ENCODE measurements at places on chromosomes 5 and 9.

DNA sequence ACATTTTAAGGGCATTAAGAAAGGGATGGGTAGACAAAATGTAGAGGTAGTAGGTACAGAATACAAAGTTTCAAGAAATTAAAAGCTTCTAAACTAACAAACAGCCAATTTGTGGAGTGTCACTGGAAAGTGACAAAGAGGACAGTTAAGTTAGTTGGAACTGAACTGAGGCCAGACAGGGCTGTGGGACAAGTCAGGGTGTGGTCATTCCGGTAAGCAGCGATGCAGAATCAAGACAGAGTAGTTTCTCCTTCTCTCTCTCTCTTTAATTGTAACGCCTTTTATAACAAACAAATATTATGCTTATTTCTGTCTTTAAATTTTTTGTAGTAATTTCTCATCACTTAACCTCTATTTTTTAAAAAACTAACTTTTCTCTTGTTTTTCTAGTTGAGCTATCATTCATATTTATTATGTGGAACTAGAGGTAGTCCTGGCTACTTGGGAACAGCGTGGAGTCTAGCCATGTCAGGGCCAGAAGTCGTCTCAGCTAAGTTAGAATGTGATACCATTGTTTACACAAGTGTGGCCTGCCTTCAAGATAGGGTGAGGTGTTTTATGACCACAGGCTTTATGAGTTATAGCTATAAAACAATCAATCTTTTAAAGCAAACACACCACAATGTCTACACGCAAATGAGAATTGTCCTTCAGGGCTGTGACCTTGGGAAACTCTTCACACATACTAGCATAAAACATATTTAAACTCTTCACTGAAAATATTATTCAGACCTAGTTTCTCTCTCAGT lies 115.3 kb upstream of the CDKN2B start:
- DNase-seq = peak; percentile 58

DNA sequence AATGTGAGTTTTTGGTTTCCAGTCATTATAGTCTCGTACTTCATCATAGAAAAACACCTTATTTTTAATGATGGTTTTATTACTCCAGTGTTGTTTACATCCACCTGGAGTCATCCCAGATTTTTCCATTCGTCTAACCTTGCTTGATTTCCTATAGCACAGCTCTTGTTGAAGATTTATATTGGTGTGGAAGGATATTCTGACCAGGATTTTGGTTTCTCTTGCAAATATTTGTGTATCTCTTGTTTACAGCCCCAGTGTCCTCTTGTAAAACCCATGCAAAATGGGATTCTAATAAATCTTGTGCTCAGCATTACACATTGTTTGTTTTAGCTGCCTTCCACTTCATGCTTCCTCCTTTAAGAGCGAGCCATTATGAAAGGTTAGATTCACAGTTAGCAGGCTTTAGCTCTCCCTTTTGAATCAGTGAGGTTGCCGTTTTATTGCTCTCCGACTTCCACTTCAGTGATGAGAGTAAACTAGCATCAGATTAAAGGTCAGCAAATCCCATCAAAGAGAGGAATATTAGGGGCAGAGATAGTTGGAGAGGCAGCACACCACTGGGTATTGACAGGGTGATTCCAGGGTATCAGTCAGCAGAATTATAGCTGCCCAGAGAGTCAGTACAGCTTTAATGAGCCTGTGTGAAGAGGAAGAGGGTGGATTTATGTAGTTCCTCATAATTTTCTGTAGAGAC lies 157.1 kb downstream of the PBX3 start:
- DNase-seq = no peak

DNA sequence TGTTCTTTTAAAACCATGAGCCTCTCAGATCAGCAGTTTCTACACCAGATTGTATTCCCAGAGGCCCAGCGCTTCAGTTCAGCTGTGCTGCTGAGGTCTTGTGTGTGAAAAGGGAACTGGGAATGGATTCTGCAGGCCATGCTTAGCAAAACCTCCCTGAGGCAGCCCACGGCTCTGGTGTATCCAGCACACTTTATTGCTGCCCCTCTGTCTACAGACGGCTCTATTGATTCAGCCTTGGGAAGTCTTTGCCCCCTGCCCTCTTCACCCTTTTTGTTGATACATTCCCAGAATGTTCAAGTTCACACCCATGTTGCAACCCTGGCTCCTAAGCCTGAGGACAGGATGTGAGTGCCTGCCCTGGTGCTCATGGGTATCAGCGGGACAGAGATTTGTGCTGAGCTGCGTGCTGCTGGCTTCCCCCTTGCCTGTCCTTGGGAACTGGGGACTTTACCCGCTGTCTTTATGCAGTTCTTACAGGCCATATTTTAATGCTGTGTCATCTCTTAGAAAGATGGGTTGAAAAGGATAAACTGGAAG lies 37.3 kb downstream of the ARHGAP26 start:
- no peak for DNase-seq

GRCh38 chr5:109516390-109516789 lies 106.6 kb upstream of the PJA2 start:
- DNase-seq = peak; percentile 26

- DNase-seq = peak; percentile 38
These were observed 458.4 kb downstream of the KDM4C start for GRCh38 chr9:7216004-7216841.

GRCh38 chr9:12935714-12936113 lies 160.9 kb downstream of the LURAP1L start:
- no peak for DNase-seq

DNA sequence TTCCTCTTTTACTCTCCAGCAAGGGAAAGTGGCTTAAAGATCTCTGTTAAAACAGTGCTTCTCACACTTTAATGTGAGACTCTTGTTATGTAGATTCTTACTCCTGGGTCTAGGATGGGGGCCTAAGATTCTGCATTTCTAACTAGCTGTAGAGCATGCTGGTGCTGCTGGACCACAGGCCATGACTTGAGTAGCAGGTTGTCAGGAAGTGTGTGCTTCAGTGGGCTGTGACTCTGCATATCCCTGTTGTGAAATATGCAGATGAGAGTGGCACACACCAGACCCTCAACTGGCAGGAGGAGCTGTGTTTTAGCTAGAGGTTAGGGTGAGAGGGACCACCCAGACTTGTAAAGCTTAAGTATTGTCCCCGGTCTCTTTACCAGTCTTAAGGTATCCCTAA lies 191.1 kb upstream of the DMRT1 start:
- DNase-seq = no peak

DNA sequence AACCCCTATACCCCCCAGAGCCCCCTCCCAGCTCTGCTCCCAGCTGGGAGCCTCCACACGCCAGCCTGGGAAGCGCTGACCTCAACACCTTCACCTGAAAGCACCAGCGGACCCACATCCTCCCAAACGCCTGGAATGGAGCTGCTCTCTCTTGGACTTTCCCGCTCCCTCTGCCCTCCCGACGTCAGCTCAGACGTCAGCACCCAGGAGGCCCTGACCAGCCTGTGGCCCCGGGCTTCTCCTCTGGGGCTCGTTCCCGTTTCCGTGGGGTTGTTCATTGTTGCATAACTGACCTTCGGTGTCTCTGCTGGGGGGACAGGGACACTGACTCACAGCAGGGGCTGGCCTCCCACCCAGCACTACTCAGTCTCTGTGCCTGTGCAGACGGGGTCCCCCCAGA lies 35.0 kb upstream of the SLC6A3 start:
- no peak for DNase-seq

DNA sequence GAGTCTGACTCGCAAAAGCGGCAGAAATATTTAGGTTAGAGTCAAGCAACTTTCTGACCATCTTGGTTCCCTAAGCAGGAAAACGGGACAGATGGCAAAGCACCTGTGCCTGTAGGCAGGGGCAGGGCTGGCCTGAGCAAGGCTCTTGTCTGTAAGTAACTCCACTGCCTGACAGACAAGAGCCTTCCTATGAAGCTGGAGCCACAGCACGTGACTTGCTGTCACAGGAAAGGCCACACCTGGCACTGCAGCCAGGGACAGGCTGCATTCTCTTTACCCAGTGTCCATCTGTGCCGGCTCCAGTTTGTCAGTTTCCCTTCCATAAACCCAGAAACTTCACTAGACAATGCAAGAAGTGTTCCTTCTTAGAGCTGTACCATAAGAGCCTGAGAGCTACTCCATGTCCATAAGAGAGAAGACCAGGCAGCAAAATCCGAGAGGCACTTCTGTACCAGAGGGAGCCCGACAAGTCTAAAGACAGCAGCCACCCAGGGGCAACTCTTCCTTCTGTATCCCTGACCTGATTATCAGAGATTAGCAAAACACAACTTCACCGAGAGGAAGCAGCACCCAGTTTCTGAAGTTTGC lies 78.1 kb downstream of the GPR21 start:
- DNase-seq = no peak

DNA sequence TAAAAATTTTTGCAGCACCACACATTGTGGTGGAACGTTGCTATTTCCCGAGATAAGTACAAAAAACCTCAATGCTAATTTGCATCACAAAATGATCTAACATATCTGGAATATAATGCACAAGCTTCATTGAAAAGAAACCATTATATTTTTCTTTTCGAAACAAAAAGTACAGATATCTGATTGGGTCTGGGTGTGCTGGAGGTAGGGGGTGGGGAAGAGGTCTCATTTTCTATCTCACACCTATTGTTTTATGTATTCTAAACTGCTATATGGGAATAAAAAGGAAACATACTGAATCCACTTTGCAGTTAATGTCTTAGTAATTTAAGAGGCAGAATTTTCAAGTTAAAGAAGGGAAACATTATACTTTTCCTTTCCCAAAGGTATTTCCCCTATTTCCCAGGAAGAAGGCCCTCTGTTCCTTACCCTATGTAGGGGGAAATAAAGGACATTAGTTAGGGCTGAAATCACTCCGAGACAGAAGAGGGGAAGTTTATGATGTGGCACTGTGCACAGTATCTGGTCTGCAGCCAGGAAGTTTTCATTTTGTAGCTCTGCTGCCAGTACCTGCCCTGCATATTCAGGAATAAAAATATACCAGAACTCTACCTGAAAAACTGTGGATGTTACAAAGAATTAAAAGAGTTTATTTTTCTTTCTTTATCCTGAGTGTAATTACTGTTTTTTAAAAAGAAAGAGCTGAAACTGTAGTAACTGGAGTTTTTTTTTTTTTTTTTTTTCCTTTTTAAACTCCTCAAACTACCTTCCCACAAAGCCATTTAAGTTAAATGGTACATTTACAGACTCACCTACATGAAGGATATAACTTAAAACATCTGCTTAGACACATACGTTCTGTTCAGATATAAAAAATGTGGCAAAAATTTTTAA lies 7.4 kb downstream of the MEF2C start:
- DNase-seq = peak; percentile 49

GRCh38 chr9:131722255-131722654 lies 17.6 kb downstream of the RAPGEF1 start:
- no peak for DNase-seq

DNA sequence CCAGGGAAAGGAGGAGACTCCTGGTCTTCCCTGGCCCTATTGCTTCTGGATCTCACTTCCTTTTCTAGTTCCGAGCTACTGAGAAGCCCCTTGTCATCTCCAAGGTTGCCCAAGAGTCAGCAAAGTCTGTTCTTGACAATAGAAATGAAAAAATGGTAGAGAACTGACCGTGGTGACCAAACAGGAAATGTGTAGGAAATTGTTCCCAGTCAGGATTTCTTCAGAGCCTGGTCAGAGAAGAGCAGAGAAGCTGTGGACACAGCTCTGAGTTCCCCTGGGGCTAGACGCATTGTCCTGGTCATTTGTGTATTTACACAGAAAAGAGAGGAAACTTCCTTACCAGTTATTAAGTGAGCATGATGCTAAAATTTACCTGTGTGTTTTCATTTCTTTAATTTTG lies 35.6 kb downstream of the S1PR3 start:
- DNase-seq = no peak

DNA sequence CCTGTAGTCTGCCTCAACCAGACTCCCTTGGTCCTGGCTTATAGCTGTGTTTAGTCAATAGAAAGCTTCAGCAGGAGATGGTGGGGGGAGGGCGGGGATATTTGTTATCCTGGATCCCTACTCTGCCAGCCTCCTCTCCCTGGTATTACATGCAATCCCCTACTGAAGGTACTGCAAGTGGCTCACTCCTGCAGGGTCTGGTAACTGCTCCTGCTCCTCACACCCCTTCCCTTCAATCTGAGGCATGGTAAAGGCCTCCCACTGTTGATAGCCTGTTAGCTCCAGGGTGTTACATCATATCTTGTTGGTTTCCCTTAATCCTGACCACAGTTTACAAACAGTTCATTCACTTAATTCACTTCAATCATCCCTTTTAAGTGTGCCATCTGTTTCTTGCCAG lies 137.5 kb downstream of the AP3B1 start:
- DNase-seq = no peak

DNA sequence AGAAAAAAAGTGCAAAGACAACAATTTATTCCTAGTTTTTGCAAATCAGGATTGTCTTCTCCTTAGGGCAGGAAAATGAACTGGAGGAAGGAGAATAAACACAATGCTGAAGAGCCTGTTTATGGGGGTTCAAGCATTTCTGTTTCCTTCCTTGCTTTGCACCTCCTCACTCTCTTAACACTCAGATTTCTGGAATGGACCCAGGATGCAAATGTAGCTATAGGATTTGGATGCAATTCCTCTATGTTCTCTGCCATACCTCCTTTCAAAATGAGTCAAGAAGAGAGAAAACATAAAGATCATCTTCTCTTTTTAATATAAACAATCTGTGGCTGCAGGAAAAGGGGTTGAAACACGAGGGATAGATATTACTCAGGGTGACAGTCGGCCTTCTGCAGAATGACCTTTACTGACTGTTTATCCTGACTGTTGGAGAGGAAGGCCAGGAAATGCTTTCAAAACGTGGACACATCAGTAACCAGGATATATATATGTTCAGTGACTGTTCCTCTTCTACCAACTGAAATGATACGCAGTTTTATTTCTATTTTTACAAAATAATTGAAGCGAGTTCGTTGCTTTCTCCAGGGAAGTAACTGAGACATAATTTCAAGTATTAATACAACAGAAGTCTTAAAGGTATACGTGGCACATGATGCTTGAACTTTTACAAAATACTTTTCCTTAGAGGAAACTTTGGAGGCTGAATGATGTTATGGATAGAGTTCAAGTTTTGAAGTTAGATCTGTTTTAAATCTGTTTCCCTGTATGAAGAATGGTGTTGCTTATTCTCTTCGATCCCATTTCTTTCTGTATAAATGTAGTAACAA lies 44.4 kb downstream of the ACTBL2 start:
- DNase-seq = peak; percentile 65

- DNase-seq = no peak
These were observed 6.5 kb downstream of the PPIP5K2 start for GRCh38 chr5:103126557-103126956.

DNA sequence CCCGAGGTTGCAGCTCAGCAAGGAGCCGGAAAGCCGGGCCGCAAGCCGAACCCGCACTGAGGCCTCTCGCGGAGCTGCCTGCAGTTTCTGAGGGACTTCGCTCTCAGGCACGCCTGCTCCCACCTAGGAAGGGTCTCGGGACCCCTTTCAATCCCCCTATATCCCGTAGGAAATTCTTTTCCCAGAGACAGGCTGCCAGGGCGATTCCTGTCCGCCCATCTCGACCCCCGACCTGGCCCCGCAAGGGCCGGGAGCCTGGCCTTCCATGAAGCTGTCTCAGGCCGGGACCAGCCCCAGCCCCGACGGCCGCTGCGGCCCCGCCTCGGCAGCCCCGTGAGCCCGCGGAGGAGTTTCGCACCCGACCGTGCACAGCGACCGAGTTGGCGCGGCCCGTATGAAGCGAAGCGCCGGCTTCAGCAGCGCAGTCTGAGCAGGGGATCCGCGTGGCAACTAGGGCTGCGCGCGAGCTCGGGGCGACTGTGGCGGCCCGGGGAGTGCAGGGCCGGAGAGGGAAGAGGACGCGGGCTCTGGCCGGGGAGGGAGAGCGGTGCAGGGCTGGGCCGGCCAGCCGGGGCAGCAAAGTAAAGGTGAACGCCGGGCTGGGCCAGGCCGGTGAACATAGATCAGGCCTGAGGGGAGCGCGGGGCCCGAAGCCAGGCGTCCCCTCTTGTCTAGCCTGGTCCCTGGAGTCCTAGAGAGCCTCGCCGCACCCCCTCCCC lies 977 bp upstream of the PRDM12 start:
- no peak for DNase-seq

GRCh38 chr9:3516667-3517330 lies 9.0 kb downstream of the RFX3 start:
- no peak for DNase-seq

Data from HCEC 1CT (cell line).